ENCODE measurements at places on chromosomes 11 and 22.

DNA sequence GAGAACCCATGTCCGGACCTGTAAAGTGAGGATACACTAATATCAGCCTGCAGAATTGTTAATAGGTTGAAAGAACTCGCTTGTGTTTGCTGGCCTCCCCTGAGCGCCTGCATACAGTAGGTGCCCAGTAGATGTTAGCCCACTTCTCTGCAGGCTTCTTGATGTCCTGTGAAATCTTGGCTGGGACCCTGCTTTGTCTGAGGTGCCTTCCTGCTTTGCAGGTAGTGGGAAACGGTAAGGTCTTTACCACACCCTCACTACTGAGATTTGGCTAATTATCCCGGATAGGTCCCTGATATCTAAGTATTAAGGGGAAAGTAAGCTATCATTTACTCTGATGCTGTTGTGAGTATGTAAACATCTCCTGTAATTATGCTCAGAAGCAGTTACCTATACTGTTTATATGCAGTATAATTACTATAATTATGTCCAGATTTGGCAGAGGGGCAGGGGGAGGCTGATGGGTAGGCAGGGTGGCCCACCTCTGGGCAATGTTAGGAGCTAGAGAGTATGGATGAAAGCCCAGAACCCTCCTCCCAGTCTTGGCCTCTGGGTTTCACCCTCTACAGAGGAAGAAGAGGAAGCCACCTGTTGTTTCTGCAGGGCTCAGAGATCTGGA, 1.2 kb upstream of the ARRB1 start:
- no peak for DNase-seq

DNA sequence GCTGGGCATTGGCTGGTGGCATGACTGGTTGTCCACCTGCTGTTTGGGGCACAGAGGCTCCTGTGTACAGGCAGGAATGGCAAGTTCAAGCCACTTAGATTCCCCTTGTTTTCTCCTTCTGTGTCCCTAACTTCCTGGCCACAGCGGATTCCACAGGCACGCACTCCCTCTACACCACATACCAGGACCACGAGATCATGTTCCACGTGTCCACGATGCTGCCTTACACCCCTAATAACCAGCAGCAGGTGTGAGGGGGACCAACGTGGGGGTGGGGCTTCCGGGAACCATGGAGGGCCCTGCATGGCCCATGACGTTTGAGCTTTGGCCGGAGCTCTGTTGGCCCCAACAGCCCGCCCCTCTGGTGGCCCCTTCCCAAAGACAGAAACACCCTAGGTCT, 7.8 kb downstream of the SIPA1 start:
- no peak for DNase-seq

- DNase-seq = no peak
These were observed 129.1 kb downstream of the FCHSD2 start for GRCh38 chr11:73013021-73013420.

GRCh38 chr11:29260939-29261705, 755.7 kb downstream of the KCNA4 start:
- peak; percentile 64 for DNase-seq

DNA sequence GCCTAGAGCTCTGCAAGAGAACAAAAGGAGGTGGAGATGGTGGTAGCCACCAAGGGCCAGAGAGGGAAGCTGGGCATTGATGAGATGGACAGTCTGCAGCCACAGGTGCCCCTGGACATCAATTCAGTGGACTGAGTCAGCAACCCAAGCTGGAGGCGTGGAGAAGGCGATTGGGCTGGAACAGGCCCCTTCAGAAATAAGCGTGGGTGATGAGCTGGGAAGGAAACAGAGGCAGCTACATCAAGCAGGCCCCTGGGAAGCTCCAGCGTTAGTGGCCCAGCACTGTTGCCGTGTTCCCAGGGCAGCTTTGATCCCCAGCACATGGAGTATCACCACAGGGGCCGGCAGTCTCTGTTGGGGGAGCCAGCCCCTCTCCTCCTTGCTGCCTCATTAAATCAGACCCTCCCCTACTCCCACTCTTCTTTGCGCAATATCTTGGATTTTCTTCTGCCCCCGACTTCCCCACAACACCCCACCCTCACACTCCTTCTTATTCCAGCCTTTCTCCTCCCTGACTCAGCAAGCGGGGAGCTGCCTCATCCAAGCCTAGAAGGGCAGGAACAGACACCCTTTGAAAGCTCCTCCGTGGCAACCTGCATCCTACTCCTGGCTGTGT, 31.7 kb upstream of the OAF start:
- DNase-seq = no peak

- no peak for DNase-seq
These were observed at the start of gene LAYN for GRCh38 chr11:111540114-111540936. TSS of gene LAYN (plus strand) at chr11:111540720. CDS start at chr11:111540844, 124 bp downstream.

DNA sequence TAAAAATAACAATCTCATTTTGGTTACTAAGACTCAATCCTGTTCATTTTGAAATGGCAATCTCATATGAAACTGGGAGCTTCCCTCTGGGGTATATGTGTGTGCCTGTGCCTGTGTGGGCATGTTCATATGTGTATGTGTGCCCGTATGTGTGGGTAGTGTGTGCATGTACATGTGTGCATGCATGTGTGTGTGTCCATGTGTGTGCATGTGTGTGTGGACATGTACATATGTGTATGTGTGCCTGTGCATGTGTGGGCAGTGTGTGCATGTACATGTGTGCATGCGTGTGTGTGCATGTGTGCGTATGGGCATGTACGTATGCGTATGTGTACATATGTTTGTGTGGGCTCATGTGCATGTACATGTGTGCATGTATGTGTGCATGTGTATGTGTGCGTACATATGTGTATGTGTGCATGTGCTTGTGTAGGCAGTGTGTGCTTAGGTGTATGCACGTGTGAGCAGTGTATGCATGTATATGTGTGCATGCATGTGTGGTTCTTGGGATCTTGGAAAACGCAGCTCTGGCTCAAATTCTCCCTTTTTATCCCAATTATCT, 24.5 kb upstream of the CACNG2 start:
- DNase-seq = no peak

- DNase-seq = no peak
These were observed 55.2 kb upstream of the BARX2 start for GRCh38 chr11:129320494-129320893.

DNA sequence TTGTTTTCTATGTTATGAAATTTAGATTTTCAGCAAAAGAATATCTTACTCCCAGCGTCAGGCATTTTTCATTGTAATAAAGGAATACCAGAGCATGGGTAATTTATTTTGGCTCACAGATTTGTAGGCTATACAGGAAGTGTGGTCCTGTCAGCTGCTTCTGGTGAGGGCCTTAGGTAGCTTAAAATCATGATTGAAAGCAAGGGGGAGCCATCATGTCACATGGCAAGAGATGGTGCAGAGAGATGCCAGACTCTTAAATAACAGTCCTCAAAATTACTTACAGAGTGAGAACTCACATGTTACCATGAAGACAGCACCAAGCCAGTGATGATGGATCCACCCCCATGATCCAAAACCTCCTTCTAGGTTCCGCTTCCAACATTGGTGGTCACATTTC, 825.0 kb upstream of the CHORDC1 start:
- no peak for DNase-seq

- DNase-seq = no peak
These were observed 37.7 kb upstream of the GNB1L start for GRCh38 chr22:19892257-19892879.

- no peak for DNase-seq
These were observed 20.5 kb downstream of the COA4 start for GRCh38 chr11:73856031-73856567.

DNA sequence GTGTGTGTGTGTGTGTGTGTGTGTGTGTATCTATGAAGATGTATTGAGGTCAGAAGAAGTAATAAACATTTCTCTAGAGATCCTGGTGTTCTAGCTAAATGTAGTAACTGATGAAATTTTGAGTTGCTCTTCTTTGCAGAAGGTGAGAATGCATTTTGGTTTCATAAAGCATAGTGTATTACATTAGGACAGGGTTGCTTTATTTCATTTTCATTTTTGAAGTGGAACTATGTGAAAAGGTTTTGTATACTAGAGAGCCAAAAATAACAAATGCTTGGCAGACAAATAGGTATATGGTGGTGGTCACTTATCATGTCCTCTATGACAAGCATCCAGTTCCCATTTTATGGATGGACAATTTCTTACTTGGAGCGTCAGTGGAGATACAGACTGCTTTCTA, 99.0 kb downstream of the CASP12 start:
- no peak for DNase-seq

DNA sequence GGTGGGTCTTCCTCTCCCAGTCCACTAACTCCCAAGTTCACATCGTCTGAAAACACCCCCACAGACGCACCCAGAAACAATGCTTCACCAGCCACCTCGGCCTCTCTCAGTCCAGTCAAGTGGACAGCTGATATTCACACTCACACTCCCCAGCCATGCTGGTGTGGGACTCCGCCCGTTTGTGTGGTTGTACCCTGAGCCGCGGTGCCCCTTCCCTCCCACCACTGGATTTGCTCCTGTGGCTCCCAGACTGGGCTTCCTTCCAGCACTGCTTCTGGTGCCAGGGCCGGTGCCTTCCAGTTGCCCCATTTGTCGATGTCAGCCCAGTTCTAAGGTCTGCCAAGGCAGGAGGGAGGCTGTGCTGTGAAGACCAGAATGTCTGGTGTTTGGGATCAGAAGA, 37.9 kb upstream of the PLET1 start:
- DNase-seq = no peak

DNA sequence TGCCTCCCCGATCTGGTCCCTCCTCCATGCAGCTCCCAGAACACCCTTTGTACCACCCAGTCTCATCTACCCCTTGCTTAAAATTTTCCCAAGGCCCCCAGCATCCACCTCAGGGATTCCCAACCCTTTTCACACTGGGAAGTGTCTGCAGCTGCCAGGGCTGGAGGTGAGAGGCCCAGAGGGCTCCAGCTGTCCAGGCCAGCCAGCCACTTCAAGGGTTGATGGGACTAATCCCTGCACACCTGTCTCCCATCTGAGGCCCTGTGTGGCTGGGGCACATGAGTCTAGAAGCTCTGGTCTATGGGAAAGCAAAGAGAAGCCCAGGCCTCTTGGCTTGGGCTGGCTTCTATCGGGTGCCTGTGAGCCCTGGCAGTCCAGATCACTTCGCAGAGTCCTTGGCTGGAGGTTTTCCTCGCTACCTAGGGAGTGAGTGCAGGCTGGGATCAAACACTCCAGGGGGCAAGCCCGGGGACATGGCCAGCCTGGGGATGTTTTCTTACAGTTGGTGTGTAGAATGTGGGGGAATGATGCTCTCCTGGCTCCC, 41.1 kb upstream of the TPBGL start:
- no peak for DNase-seq

DNA sequence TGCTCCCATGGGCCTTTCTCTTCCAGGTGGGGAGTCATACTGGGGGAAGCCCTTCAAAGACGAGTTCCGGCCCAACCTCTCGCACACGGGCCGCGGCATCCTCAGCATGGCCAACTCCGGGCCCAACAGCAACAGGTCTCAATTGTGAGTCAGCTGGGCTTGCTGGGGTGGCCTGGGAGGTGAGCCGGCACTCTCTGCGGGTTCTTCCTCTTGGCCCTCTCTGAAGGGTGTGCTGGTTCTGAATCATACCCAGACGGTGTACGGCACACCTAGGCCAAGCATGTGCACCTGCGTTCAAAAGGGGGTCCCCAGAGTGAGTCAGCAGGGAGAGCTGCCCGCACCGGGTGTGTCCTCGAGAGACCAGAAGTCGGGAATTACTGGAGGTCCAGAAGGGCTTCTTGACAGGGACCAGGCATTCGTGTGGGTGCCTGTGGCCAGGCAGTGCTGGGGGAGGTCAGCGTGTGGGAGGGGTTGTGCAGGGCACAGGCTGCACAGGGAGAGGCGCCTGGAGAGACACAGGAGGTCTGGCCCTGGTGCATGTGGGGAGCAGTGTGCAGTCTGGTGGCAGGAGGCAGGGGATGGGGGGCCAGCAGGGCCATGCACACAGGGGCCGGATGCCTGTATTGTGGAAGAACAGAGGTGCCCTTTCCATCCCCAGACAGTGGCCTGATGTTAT, 23.0 kb downstream of the PPIL2 start:
- DNase-seq = no peak

DNA sequence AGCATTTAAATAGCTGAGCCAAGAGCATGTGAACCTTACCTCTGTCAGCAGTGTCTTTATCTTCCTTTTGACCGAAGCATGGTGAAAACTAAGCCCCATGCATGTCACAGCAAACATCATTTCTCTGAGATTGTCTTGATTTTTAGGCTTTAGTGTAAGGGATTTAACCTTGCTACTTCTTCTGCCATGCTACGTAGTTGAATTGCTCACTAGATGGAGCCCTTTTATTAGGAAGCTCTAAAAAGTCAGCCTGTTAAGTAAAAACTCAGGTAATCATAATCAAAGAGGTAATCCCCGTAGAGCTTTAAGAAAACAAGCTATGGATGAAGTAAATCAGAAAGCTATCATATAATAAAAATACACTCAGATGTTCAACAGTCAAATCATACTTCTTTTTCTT, 149.5 kb downstream of the PGR start:
- peak; percentile 1 for DNase-seq

- no peak for DNase-seq
These were observed 37.5 kb upstream of the NNMT start for GRCh38 chr11:114258696-114259095.

Measured in NCI-H460 (cell line).